ENCODE measurements at places on chromosomes 16 and 17. TPM values are rescaled to one million over a fixed set of nuclear protein-coding genes. Genes with fewer than 3 reads are reported as not detected.

DPEP1 gene
- total RNA-seq: 0.39 TPM

IL34 gene
- 0.42 TPM for total RNA-seq

C16orf46 gene
- total RNA-seq: 1.0 TPM

TBC1D3L gene
- total RNA-seq: 76.4 TPM

TMEM88 gene
- total RNA-seq: 23.7 TPM

IGF2BP1 gene
- 260 TPM for total RNA-seq

Data from glutamatergic neuron (in vitro differentiated cells).